ENCODE measurements at places on chromosomes 5 and 9.

DNA sequence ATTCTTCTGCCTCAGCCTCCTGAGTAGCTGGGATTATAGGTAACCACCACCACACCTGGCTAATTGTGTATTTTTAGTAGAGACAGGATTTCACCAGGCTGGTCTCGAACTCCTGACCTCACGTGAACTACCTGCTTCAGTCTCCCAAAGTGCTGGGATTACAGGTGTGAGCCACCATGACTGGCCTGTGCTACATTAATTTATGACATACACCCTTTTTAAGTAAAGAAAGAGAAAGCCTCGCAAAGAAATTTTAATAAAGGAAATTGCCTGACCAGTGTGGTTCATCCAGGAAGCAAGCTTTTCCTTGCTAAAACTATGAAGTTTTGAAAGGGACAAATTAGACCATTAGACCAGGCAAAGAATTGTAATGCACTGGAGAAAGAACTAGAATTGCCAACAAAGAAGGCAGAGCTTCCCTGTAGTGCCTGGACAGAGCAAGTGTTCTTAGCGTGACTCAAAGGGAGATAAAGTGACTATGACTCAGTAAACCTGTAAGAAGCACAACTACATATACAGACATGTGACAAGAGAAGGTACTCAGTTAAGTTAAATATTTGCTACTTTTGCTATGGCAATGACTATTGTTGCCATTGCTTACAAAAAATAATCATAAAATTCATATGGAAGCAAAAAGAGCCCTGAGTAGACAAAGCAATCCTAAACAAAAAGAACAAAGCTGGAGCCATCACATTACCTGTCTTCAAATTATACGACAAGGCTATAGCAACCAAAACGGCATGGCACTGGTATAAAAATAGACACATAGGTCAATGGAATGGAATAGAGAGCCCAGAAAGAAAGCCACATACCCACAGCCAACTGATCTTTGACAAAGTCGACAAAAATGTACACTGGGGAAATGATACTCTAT is 54.6 kb downstream of the FYB1 start:
- no peak for DNase-seq

GRCh38 chr5:159936686-159937329 is 20.5 kb downstream of the ADRA1B start:
- DNase-seq, result no peak

- peak; percentile 89 for DNase-seq
These were observed 28.7 kb downstream of the CDKN2A start for GRCh38 chr9:21965401-21965951.

DNA sequence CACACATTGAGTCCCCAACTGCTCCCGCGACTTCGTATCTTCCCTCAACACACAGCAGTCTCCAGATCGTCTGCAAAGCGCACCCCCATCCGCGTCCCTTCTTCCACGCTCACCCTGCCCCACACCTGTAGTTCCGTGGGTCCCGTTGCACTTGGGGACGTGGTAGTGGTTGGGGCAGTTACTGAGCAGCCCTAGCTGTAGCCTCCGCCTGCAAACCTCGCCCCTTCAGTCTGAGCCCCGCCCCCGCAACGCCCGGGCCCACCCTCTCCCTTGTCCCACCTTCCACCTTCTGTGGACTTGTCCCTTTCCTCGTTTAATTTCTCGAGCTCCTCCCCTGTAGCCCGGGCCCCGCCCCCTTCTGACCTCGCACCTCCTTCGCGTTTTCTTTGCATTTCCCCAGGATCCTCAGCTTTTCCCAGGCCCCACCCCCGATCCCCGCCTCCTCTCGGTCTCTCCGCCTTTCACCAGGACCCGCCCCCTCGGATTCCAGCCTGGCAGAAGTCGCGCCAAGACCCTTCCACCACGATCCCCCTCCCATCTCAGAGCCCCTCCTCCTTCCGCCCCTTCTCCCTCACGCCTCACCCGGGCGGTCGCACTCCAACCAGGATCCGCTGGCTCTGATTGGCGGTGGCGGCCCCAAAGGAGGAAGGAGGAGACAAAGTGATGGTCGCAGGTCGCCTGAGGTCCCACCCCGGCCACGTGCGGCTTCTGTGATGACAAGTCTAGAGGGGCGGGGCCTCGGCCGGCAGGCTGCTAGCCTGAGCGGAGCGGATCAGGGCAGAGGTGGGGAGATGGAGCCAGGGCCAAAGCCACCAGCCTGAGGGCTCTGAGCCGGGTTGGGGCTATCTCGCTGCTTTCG is at the start of gene ATOSB:
TSS of gene ATOSB (minus strand) at position 183 of the 859 bp plus-strand sequence. CDS start 7,588 bp downstream, outside the sequence.
- DNase-seq, result peak; percentile 92

GRCh38 chr5:179275941-179276837 is 69.1 kb downstream of the ADAMTS2 start:
- peak; percentile 98 for DNase-seq

GRCh38 chr9:6965566-6965965 is 207.8 kb downstream of the KDM4C start:
- DNase-seq, result no peak

- DNase-seq, result no peak
These were observed 145.5 kb downstream of the PAX5 start for GRCh38 chr9:36888551-36888950.

DNA sequence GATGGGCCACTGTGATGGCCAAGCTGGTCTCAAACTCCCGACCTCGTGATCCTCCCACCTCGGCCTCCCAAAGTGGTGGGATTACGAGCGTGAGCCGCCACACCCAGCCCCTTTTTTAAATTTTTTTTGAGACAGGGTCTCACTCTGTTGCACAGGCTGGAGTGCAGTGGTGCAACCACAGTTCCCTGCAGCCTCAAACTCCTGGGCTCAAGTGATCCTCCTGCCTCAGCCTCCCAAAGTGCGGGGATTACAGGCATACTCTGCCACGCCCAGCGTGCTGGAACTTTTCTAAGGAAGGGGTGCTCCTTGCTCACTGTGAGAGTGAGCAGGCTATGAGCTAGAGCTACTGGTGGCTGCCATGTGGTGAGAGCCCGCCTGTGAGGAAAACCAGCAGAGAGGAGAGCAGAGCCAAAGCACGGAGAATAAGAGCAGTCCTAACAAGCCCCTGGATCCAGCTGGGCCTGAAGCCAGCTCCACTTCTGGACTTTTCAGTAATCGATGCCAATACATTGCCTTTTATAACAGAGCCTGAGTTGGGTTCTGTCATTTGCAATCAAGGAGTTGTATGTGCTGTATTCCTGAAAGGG is 75.5 kb upstream of the UNC5A start:
- DNase-seq, result no peak

GRCh38 chr5:4901924-4902323 is 238.2 kb upstream of the ADAMTS16 start:
- DNase-seq, result no peak

- DNase-seq, result no peak
These were observed 914.4 kb upstream of the SEMA6A start for GRCh38 chr5:117488976-117489500.

DNA sequence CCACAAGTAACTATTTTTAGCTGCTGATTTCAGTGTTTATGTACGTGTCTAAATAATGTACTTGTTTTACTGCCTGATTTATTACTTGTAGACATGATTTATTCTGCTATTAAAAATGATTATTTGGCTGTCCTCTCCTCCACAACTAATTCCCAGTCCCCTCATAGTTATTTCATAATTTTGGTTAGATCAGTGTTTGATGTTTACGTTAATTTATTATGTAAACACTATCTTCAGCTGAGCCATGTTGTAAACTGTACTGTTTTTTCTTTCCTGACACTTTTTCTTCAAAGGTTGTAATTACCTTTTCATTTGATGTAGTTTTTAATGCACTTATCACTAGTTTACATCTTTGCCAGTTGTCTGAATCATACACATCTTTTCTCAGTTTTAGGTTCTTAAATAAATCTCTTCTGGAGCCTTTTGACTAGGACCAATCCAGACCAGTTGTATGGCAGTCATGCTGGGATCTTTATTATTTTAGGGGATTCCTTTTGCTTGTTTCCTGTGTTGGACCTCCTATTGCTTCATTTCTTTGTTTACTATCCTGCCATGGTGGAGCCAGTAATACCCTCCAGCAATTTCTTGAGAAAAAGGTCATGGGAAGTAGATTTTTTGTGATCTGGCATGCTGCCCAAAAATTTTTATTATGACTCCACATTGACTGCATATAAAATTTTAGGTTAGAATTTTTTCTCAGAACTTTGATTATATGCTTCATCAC is 16.1 kb downstream of the AP3S1 start:
- peak; percentile 9 for DNase-seq

GRCh38 chr5:171537923-171538537 is 118.6 kb downstream of the FGF18 start:
- no peak for DNase-seq

- DNase-seq, result no peak
These were observed 141.0 kb downstream of the ST8SIA4 start for GRCh38 chr5:100762108-100762507.

DNA sequence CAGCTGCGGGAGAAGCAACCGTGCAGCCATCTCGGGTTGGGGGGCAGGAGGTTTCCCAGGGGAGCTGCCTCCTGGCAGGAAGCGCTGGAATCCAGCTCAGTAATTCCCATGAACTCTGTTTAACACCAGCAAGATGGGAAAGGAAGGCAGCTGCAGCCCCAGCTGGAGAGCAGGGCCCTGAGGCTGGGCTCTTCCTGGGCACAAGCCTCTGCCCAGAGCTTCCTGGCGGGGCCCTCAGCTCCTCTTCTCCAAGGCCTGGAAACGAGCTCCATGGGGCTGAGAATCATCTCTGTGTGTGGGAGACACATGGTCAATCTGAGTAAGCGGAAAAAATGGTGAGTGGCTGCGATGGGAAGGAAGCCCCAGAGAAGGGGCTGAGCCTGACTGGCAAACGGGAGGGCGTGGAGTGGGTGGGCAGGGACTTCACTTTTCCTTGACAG is 6.3 kb downstream of the MRPL36 start:
- no peak for DNase-seq

- no peak for DNase-seq
These were observed 3.6 kb upstream of the JAKMIP2 start for GRCh38 chr5:147786142-147786541.

DNA sequence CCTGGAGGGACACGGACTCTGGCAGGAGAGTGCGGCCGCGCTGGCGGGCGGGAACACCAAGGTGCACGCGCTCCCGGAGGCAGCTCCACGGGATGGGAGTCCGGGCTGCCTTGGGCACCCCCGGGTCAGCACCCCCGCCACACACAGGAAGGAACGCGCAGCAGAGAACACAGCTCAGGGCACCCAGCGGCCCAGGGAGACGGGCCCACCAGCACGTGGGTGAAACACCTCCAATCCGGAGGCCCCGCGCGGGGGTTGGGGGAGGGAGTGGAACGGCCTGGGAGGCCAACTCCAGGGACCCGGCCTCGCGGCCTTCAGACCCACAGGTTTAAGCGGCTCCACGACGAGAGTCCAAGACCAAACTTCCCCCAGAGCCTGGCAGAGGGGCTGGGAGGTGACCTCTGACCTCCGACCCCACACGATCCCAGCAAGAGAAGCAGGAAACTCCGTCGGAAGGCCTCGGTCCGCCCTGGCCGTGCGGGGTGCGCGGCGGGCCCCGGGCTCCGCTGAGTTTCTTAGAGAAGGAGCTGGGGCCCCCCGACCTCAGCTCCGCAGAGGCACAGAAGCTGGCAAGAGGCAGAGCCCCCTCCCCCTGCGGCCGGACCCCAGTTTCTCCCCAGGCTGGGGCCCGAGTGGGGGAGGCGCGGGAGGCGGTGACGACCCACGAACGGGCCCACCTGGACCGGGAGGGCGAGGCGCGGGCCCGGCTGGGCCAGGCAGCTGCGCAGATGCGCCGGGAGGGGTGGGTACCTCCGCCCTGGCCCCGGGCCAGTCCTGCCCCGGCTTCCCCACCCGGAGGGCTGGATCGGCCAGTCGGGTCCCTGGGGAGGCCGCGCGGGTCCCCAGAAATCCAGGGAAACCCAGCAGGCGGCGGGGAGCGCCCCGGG is 851 bp downstream of the NACC2 start:
- peak; percentile 82 for DNase-seq

GRCh38 chr5:150734579-150735384 is 24.0 kb downstream of the DCTN4 start:
- no peak for DNase-seq

DNA sequence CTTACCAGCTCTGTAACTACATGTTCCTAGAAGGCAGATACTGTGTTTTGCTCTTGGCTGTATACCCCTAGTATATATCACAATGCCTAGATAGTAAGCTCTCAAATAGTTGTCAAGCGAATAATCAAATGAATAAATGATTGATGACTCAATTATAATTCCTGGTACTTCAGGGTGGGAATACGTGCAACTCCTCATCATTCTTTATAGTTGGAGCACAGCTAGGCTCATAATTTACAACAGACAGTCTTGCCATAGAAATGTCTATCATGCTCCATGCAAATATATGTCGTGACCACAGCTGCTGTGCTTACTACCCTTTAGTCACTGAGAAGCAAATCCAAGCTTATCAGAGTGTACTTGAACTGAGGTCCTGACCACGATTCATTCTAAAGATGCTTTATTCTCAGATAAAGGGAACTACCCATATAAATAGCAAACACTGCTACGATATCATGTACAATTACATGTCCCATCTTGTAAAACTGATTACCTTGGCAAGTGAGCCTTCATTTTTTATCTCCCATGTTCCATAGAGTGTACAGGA is 52.1 kb downstream of the STRBP start:
- DNase-seq, result no peak

DNA sequence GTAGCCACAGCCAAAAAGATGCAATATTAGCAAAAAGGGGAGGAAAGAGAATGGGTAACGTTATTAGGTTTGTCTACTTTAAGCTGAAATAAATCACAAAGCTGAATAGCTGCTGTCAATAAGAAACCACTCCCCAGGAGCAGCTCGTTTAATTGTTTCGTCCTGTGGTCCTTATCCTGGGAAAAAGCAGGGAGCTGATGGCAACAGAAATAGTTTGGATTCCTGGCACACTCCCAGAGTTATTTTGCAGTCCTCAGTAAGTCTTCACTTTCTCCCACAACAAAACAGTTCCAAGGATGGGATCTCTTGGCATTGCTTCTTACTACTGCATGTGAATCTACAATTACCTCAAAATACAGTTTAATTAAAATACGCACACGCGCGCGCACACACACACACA is 28.8 kb downstream of the FRMD3 start:
- DNase-seq, result peak; percentile 50

- no peak for DNase-seq
These were observed 39.0 kb upstream of the CD180 start for GRCh38 chr5:67235399-67236110.

DNA sequence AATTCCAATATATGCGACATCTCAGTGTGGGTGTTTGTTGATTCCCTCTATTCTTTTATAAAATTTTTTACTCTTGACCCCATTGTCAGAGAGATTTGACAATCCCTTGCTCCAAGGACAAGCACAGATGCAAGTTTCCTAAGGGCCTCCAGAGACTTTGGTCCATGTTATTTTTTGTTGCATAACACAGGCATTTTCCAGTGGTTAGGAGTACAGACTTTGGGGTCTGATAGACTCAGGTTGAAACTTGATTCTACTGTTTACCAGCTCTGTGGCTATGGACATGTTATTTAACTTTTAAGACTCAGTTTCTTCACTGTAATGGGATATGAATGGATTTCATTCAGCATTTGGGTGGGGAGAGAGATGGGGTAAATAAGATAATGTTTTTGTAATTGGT is 361.3 kb downstream of the ENC1 start:
- no peak for DNase-seq

GRCh38 chr5:41182666-41183065 is 30.7 kb downstream of the C6 start:
- DNase-seq, result no peak

- peak; percentile 28 for DNase-seq
These were observed 30.6 kb upstream of the TRIM32 start for GRCh38 chr9:116656501-116656971.
